ENCODE measurements at places on chromosomes 7 and 10. TPM values are rescaled to one million over a fixed set of nuclear protein-coding genes. Genes with fewer than 3 reads are reported as not detected.

Gene AIMP2
- 20.0 TPM for total RNA-seq

Gene MKI67
- 3.9 TPM for total RNA-seq

Gene SYT15
- total RNA-seq, result 1.4 TPM

Gene SLC35G1
- total RNA-seq, result 1.6 TPM

Gene OR2A12
- not detected for total RNA-seq

Gene POM121L12
- total RNA-seq, result not detected

Gene PNLIPRP3
- not detected for total RNA-seq

Gene LRIT1
- total RNA-seq, result not detected

Gene RSBN1L
- total RNA-seq, result 18.3 TPM

Gene TMEM196
- not detected for total RNA-seq

Gene CRYGN
- 0.43 TPM for total RNA-seq

Gene ADAM8
- 12.7 TPM for total RNA-seq

Gene C10orf53
- not detected for total RNA-seq

Gene JAZF1
- total RNA-seq, result 28.1 TPM

Gene CDNF
- 0.98 TPM for total RNA-seq

Gene MSS51
- 2.0 TPM for total RNA-seq

DNA sequence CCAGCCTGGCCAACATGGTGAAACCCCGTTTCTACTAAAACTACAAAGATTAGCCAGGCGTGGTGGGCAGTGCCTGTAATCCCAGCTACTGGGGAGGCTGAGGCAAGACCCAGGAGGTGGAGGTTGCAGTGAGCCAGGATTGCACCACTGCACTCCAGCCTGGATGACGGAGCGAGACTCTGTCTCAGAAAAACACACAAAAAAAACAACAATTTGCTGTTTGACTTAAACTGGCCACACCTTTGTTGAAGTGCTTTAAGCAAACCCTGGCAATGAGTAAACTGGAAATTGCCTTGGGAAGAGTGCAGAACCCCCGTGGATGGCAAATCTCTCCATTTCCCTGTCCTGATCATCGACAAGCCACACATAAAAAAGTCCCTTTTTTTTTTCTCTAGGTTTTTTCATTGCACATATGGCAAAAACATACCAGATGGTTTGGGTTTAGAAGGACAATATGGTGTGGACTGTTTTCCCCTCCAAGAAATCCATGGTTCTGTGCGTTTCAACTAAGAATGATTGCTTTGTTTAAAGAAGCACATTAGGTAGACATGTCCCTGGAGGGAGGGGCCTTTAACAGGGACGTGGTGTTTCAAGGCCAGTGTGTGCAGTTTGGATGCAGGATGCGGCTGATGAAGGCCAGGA, 76.9 kb downstream of the NRP1 start:
- no peak for DNase-seq

GRCh38 chr7:146235195-146235594, 118.6 kb downstream of the CNTNAP2 start:
- DNase-seq, result no peak

DNA sequence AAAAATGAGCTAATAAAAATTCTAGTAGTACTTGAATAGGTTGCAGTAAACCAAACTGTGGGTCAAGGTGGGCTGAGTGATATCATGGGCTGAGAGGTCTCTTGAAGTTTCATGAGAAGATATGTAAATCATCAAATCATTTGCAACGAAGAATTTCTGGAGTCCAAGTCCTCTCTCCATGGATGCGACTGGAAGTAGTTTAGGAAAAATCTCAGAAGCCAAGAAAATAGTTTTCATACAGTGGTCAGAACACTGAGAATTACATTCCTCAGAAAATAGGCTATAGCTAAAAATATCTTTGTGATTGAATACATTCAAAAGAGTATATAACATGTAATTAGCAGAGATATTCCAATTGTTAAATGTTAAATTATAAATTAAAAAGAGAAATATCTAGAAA, 3.6 kb upstream of the IFIT1 start:
- no peak for DNase-seq

DNA sequence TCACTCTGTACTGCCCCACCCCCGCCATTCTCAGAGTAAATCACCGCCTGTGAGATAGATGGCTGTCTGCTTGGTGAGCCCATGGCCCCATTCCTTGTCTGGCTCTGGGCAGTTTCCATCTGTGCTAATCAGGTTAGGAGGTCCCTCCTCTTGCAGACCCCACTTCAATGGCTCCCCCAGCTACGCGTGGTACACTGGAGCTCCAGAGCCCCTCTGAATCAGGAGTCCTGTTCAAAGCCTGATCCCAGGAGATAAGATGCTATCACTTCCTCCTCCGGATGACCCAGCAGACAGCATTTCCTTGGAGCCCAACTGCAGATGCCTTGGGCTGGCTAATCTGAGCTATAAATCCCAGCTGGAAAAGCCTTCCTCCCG, 122.3 kb downstream of the SH3PXD2A start:
- no peak for DNase-seq

GRCh38 chr10:23053036-23053435, 42.3 kb upstream of the MSRB2 start:
- no peak for DNase-seq

GRCh38 chr7:68291710-68292109, 1295.1 kb downstream of the TYW1 start:
- no peak for DNase-seq

DNA sequence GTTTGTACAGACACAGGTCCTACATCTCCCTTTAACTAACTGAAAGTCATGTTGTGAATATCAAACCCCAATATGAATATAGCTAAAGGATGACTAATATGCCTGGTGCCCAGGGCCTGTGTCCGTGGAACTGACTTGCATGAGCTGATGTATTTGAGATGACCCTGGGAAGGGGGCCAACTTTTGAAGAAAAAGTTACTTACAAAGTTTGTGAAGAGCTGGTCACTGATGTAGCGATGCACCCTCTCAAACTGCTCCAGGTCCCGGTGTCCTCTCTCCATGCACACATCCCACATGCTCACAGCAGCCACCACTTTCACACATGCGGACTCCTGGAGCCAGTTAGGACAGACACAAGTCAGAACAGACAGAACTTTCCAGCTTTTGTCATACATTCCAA, 106.2 kb downstream of the ABCC2 start:
- DNase-seq, result no peak

DNA sequence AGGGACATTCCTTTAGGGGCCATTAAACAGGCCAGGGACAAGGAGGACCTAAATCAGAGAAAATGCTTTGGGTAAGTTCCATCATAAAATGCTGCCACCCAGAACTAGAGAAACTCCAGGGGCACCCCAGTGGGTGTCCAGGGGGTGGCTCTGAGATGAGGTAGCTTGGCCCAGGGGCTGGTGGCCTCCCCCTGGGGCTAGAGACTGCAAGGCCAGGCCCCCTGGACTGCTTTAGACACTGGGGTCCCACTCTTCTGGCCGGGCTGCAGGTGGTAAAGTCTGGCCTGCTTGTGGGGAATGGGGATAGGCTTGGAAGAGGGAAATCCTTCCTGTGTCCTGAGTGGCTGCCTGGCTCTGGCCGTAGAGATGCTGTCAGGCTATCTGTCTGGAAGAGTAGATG, 169.6 kb upstream of the PODXL start:
- no peak for DNase-seq

GRCh38 chr10:72248468-72249151, 25.1 kb upstream of the DDIT4 start:
- DNase-seq, result peak; percentile 92

GRCh38 chr10:124600051-124600880, 138.6 kb downstream of the LHPP start:
- DNase-seq, result no peak

DNA sequence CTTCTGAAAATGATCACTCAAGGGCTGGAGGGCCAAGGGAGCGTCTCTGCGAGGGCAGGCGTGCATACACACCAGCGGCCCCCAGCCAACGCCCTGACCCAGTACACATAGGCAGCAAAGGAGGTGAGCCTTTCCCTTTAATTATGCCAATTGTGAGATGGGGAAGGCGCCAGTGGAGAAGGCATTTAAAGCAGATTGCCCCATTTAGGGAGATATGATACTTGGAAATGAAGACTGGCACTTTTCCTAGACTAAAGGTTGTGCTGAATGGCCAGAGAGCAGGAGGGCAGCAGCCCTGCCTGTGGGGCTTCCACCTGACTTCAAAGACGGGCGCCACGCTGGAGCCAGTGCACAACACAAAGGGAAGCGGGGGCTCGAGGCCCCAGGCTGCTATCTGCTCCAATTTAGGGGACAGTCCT, 24.1 kb downstream of the HIPK2 start:
- DNase-seq, result no peak

DNA sequence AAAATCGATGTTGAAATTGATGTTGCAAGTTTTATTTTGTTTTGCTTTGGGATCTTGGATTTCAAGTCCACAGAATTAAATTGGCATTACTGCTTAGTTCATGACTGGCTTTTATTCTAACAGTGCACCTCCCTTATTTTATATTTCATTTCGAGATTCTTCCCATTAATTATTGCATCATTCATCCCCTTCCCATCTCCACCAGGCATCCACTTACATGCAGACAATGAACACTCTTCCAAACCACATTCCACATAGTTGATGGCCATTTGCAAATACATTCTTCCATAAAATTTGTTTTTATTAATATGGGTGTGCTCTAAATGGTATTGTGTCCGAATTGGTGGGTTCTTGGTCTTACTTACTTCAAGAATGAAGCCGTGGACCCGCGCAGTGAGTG, 15.6 kb upstream of the SCIN start:
- DNase-seq, result no peak

DNA sequence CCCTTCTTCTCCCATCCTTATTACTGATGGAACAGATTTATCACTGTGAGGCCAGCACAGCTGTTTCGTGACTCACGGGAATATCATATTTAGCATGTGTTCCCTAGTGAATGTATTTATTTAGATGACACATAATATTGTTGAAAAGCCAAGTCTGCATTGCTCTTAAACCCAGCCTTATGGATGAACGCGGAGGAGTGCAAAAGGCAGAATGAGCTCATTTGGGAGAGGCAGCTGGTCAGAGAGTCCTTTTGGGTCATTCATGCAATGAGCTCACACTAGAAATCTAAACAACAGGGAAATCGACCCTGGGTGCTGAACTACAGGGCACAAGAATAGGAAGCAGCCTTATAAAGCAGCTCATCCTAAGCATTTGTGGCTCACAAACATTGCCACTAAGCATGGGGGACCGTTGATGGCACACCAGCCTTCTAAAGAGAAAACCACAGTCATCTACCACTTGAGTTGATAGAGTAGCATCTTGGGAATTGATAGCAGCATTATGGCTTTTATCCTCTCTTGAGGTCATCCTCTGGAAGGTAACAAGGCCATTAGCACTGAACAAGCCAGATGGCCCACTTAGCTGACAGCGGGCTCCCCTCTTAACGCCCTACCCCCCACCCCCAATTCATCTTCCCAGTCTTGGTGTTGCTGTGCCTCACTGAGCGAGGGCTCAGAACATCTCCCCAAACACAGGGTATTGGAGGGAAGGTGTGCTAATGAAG, 32.9 kb upstream of the SDK1 start:
- no peak for DNase-seq

GRCh38 chr7:92793656-92794205, 42.6 kb downstream of the CDK6 start:
- no peak for DNase-seq

DNA sequence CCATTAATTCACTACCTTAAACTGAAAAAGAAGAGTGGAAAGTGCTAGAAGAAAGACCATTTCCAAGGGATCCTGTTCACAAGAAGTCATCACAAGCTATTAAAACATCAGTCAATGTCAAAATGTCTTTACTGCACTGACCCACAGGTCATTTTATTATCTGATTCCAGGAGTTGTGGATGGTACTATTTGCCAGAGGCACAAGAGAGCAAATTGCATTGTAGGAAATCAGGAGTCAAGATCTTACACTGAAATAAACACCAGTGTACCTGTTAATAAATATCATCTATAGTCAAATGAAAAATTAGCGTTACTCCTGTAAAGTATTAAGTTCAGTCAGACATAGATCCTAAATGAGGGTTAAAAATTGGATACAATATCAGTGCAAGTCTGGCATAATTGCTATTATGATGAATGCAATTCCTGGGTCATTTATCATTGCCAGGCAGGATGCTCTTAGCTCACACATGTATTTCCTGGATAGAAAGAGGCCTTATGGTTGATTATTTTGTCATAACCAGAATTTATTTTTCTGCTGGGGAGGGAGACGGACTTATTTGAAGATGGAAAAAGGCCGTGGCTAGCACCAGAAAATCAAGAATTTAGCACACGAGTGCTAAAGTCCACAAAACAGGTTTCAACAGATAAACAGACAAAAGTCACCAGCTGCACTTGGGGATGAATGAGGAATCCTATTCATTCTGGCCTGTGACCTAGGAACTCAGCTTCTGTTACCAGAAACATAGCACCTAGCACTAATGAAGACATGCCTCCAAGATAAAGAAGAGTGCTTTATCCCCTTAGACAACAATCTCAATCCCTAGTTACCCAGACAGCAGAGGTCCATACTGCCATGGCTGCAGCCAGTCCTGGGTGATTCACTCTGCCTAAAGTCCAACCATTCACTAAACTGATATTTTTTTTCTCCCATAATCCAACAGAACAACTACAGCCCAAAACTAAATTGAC, 683.1 kb upstream of the POM121L12 start:
- DNase-seq, result no peak

DNA sequence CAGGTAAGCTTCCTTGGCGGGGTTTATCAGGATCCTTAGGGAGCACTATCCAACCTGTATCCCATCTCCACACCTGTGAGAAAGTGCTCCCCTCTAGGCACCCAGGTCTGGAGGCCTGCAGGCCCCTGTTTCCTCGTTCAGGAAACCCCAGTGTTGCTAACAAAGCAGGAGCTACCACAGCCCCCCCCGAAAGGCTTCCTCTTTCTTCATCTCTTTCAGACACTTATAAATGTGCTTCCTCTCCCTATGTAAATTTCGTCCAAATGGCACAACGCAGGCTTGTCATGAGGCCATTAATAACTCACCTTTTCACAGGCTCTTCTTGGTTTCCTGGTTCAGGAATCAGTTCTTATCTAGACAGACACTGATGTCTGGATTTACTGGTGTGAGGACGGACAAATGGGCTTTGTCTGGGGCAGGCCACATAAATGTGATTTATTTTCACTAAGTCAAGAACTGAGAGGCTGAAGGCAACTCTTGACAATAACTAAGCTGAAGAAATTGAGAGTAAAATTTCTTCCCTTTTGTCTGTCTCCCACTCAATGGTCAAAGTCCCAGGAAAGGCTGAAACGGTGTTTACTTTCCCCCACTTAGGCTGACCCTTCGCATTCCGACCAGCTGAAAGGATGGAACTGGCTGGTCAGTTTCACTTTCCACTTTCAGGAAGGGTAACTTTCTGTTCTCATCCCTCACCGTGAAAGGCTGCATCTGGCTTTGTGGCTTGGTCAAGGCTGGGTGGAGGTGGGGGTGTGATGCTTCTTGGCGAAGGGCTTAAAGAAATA, 46.8 kb downstream of the PIK3AP1 start:
- DNase-seq, result peak; percentile 78

Measured in mucosa of gallbladder (tissue), 1 donor.